GM23248 (cell line): ENCODE measurements at places on chromosomes 13 and 19. TPM values are rescaled to one million over a fixed set of nuclear protein-coding genes. Genes with fewer than 3 reads are reported as not detected.

GRCh38 chr13:113083402-113084061 lies 22.1 kb upstream of the F7 start:
- peak; percentile 73 for DNase-seq
- no peaks in the 10 kb centered on the region for H3K4me1 ChIP-seq
- peaks cover 6% of the 10 kb centered on the region; the same call in 1 of the 2 replicates for H3K27me3 ChIP-seq

DNA sequence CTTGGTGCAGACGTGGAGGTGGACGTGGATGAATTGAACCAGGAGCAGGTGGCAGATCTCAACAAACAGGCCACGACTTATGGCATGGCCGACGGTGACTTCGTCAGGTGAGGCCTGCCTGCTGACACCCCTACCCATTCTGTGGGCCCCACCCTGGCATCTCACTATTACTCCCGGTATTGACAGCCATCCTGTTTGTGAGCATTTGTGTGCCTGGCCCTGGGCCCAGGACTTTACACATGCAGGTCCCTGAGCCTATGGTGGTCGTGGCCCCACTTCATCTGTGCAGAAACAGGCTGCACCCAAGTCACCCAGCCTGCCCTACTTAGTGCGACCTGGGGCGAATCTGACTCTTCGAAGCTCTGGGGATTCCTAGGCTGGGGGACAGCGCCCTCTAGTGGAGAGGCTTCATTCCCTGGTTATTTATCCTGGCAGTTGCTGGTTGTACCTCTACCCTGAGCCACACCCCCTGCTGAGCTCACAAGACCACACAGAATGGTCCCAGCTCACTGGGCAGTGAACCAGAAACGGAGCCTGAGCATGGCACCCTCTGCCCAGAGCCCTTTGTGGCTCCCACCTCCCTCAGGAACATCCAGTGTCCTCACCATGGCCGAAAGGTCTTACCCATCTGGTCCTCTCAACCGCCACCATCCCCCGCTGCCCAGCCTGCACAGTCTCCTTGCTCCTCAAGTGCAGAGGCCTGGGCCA lies 16.9 kb downstream of the ZNF296 start:
- H3K27ac ChIP-seq: no peak overlapping the region
- H3K4me3 ChIP-seq: no peak overlapping the region
- DNase-seq: peak; percentile 82
- H3K27me3 ChIP-seq: no peaks in the 10 kb centered on the region

DNA sequence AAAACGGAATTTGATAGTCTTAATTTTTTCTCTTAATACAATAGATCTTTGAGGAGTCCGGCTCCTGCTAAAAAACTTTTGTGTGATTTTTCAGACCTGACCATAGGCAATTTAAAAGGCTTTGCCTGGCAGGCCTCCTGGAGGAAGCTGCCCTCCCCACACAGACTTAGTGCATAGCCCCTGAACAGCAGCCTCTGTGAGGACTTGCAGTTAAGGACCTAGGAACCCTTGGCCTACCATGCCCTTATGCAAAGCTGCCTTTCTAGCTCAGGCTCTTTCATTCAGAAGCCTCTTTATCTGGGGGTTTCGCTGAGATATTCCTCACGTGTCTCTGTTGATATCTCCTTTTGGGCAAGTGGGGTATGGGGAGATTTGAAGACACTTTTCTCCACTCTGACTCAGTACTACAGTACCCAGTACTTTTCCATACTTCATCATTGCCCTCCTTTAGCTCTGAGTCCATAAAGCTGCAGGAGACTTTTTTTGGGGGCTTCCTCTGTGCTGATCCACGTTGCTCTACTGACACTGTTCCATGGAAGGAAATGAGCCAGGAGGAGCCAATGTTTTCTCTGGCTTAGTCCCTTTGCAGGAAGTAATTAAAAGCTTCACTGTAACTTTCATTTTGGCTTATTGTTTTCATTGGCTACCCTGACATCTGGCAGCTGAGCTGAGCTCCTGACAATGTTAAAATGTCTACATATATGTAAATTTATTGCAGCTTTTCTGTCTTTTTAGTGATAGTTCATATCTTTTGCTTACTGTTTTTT lies 283.1 kb downstream of the TDRD3 start:
- DNase-seq: no peak
- H3K36me3 ChIP-seq: no peaks in the 10 kb centered on the region
- no peak overlapping the region for H3K4me3 ChIP-seq
- no peak overlapping the region for H3K27ac ChIP-seq
- no peaks in the 10 kb centered on the region for H3K27me3 ChIP-seq

DNA sequence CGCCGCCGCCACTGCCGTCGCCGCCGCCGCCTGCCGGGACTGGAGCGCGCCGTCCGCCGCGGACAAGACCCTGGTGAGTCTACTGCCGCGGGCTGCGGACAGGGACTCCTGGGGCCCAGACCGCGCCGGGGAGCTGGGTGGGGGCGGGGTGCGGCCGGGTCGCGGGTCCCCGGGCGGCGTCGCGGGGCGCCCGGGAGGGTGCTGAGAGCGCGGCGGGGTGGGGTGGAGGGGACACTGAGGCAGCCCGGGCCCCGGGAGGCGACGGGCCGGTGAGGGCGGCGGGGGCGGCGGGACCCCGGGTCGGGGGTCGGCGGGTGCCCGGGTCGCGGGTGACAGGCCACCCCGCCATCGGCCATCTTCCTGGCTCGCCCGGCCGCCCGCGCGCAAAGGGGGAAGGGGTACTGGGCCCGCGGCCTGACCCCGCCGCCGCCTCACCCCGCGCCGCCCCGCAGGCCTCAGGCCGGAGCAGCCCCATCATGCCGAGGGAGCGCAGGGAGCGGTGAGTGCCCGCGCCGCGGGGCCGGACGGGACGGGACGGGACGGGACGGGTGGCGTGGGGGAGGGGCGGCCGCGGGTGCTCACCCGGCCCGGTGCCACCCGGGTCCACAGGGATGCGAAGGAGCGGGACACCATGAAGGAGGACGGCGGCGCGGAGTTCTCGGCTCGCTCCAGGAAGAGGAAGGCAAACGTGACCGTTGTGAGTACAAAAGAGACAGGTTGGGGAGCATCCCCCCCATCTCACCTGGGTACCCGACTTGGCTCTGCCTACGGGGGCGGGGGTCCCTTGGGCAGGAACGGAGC lies 489 bp downstream of the CCNE1 start:
- H3K4me1 ChIP-seq: no peaks in the 10 kb centered on the region
- peak; percentile 38 for DNase-seq
- no peak overlapping the region for H3K27ac ChIP-seq
- H3K36me3 ChIP-seq: no peaks in the 10 kb centered on the region
- H3K27me3 ChIP-seq: no peaks in the 10 kb centered on the region

DNA sequence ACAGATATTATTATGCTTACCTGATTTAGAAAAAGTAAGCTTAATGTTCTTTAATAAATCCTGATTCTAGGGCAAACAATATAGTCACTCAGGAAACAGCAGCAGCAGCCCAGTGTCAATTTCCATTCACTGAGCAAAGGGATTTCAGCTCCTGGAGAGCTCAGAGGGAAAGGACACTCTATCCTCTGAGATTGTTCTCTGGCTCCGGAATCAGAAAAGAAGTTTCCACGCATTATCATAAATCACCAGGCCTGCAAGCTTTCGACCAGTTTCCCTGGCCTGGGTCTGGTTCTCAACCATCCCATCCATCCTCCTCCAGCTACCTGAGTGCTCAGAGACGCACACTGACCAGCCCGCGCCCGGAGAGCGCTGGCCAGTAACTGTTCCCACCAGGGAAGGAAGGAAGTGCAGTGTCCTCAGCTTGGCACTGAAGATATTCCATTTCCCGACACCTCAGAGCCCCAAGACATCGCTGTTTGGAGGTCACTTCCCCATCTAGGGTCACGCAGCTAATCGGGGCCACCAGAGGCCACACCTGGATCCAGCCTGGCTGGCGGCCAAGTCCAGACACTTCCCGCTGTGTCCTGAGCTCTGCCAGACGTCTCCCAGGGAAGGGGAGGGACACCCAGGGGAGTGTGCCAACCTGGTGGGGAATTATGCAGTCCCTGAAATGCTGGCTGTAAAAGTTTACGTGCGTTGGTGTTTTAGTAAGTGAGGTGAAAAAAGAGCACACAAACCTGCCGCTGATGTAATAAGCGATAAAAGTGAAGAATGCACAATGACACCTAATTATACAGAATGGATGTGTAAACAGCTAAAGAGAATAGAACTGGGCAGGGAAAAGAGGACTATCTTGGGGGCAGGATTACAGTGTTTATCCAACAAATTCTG lies 29.1 kb downstream of the EPS15L1 start:
- no peaks in the 10 kb centered on the region for H3K36me3 ChIP-seq
- DNase-seq: no peak
- no peaks in the 10 kb centered on the region for H3K27me3 ChIP-seq
- H3K4me3 ChIP-seq: no peak overlapping the region
- H3K27ac ChIP-seq: no peak overlapping the region

GRCh38 chr19:51800473-51801244 lies 5.7 kb downstream of the FPR3 start:
- no peaks in the 10 kb centered on the region for H3K36me3 ChIP-seq
- DNase-seq: no peak
- H3K27me3 ChIP-seq: no peaks in the 10 kb centered on the region
- H3K4me1 ChIP-seq: 0 out of 2 replicates have a peak, but pooled peaks cover 10% of the 10 kb centered on the region
- no peak overlapping the region for H3K4me3 ChIP-seq
- H3K27ac ChIP-seq: no peak overlapping the region

DNA sequence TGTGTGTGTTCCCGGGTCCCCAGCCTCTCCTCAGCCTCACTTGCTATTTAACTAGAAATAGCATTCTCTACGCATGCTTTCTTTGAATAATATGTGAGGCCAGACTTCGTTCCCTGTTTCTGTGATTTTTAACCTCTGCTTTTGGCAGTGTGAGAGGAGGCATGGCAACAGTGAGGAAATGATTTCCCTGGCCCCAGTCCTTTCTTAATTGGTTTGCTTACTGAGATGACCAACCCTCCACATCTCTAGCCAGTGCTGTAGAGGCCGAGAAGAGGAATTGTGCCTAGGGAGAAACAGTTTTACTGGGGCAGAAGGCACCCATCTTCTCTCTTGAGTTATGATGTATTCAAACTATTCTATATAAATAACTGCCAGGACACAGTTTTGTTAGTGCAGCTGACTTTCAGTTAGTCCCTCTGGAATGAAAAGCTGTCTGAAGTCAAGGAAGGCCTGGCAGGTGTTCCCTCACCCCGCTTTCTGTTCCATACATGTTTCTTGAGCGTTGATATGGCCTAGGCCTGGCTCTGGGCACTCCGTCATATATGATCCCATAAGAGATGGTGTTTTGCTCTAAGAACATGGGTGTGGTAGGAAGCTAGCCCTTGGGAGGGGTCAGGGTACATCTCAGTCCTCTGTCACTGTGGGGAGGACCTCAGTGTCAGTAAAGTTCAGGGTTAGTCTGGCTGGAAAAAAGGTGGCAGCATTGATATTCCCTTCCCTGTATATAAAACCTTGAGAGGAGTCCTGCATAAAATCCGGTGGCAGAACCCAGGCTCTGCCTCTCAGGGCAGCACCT lies 73.7 kb upstream of the NPAS1 start:
- no peaks in the 10 kb centered on the region for H3K36me3 ChIP-seq
- DNase-seq: peak; percentile 56
- H3K27me3 ChIP-seq: no peaks in the 10 kb centered on the region
- peak overlapping the region; percentile 11; the same call in 1 of the 2 replicates for H3K4me3 ChIP-seq

GRCh38 chr13:37681281-37682032 lies 82.9 kb upstream of the POSTN start:
- H3K27me3 ChIP-seq: no peaks in the 10 kb centered on the region
- H3K4me3 ChIP-seq: no peak overlapping the region
- peak overlapping the region; percentile 51 for H3K27ac ChIP-seq
- DNase-seq: peak; percentile 66
- H3K36me3 ChIP-seq: peaks cover 3% of the 10 kb centered on the region; the same call in 1 of the 2 replicates

- H3K36me3 ChIP-seq: no peaks in the 10 kb centered on the region
- H3K27ac ChIP-seq: no peak overlapping the region
- no peaks in the 10 kb centered on the region for H3K27me3 ChIP-seq
- peaks cover 11% of the 10 kb centered on the region for H3K4me1 ChIP-seq
Observed at GRCh38 chr19:55472463-55472862, 4.0 kb upstream of the ZNF628 start.

DNA sequence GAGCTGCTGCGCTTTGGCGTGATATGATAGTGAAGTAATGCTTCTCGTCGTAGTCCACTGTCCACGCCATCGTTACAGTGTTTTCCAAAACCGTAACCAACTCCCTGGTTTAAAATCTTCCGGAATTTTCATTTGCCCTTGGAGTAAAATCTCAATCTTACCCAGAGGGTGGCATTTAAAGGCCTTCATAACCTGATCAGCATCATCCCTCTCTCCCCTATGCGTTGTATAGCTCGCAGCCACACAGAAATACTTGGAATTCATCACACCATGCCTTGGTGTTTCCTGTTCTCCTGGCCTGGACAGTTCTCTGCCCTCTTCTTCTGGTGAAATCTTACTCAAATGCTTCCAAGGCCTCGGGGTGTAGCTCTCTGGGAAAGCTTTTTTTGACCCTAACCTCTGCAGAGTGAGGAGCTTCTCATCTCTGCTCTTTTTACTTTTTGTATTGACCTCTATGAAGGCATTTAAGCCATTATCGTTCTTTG lies 839 bp downstream of the MPHOSPH8 start:
- H3K4me1 ChIP-seq: peaks cover 14% of the 10 kb centered on the region
- H3K27ac ChIP-seq: peak overlapping the region; percentile 92
- peak; percentile 74 for DNase-seq
- no peaks in the 10 kb centered on the region for H3K27me3 ChIP-seq
- H3K36me3 ChIP-seq: peaks cover 5% of the 10 kb centered on the region; the same call in 1 of the 2 replicates
- peak overlapping the region; percentile 86 for H3K4me3 ChIP-seq

DNA sequence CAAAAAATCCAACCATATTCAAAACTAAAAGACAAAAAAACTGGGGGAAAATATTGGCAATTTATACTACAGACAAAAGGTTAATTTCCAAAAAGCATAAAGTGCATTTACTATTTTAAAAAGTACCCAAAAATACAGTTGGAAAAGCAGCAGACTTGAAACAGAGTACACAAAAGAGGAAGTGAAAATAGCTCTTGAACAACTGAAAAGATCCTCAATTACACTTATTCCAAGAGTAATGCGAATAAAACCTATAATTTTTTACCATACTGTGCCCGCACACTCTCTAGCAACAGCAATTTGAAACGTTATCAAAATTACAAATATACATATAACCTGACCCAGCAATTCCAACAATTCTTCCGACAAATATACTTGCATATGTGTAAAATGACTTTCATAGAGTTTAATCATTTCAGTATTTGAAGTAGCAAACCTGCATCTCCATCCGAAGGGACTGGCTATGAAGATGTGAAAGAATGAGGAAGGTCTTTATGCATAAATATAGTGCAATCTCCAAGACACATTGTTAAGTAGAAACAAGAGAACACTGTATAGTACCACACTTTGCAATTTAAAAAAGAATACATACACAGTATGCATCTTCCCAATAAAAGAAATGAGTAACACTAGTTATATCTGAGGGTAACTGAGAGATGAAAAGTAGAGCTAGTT lies 25.4 kb downstream of the ALG5 start:
- H3K4me1 ChIP-seq: no peaks in the 10 kb centered on the region
- H3K27ac ChIP-seq: no peak overlapping the region
- H3K27me3 ChIP-seq: no peaks in the 10 kb centered on the region
- DNase-seq: no peak
- no peak overlapping the region for H3K4me3 ChIP-seq

- no peak within 1 kb of the TSS for H3K4me3 ChIP-seq
- H3K27me3 ChIP-seq: peaks cover 26% of the 10 kb centered on the region
- no peaks in the 10 kb centered on the region for H3K36me3 ChIP-seq
- DNase-seq: no peak
Observed at GRCh38 chr19:48755084-48755641, at the start of gene FGF21. Gene FGF21, plus strand, starts transcription at chr19:48755524. Its CDS starts 713 bp downstream, at chr19:48756237.

- H3K4me3 ChIP-seq: no peak overlapping the region
- H3K4me1 ChIP-seq: no peaks in the 10 kb centered on the region
- H3K27me3 ChIP-seq: no peaks in the 10 kb centered on the region
- H3K36me3 ChIP-seq: peaks cover 4% of the 10 kb centered on the region; the same call in 1 of the 2 replicates
- no peak overlapping the region for H3K27ac ChIP-seq
Observed at GRCh38 chr19:7561325-7561724, 25.8 kb downstream of the PNPLA6 start.

ZNF358 gene
- total RNA-seq: 51.1 and 56.3 TPM in 2 replicates

PSG3 gene
- not detected in 2 replicates for total RNA-seq

NPHS1 gene
- not detected in 2 replicates for total RNA-seq

OR7D2 gene
- not detected in 2 replicates for total RNA-seq

OR7C2 gene
- total RNA-seq: not detected in 2 replicates

ZNF709 gene
- 2.7 and 4.2 TPM in 2 replicates for total RNA-seq
